ENCODE measurements at places on chromosomes 12 and 14.

DNA sequence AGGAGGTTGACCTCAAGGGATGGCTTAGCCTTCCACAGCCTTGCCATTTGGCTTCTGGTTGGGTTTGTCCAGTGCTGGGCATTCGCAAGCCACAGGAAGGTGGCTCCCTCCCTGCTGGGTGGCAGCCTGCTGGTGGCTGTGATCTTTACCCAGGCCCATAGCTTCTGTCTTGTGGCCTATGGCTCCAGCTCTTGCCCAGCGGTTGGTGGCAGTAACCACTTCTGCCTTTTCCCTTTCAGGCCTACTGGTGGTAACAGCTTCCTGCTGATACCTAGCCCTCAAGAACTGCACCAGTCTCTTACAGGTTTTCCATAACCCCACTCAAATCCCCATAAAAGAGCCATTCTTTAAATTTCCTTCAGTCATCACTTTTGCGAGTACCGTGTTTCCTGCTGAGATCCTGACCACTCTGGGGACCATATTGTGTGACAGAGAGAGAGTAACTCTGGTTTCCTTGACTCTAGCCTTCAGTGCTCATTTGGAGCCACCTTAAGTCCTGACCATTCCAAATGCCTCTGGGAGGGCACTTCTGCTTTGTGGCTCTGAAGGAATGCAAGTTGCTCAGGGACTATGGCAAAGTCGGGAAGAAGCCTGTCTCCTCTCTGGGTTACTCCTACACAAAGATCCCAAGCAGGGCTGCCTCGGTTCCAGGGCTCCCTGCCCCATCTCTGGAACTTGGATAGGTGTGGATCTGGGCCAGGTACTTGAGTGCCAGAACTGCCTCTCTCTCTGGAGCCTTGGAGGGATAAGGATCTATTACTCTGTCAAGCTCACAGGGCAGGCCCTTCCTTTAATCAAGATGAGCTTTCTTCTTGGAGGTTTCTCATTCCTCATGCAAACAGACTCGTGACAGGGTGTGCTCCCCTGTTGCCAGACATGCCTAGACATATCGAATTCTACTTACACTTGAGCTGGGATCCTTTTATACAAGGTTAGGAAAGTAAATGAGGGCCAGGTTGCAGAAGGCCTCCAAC, 2.9 kb upstream of the NYNRIN start:
- no peak for DNase-seq

DNA sequence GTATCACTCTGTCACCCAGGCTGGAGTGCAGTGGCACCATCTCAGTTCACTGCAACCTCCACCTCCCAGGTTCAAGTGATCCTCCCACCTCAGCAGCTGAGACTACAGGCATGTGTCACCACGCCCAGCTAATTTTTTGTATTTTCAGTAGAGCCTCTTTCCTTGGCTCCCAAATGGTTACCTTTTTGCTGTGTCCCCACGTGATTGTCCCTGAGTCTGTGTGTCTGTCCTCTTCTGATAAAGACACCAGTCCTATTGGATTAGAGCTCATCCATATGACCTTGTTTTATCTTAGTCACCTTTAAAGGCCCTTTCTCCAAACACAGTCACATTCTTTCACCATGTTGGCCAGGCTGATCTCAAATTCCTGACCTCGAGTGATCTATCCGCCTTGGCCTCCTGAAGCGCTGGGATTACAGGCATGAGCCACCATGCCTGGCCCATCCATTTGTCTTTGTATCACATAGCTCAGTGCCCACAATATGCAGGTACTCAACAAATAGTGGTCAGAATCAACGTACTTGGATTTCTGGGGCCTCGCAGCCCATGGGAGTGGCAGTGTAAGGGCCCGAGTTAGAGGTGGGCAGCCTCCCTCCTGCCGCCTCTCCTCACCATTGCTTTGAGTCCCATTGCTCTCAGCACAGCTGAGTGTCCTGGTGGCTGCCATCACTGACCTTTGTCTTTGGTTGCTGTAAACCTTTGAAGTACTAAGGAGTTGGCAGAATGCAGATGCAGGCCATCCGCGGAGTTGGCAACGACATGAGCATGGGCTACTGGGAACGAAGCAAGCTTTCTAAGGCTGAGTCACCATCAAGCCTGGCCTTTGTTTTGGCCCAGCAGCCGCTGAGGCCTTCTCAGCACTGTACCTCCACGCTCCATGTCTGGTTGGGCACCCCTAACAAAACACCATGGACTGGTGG, 9.3 kb downstream of the TPCN1 start:
- DNase-seq = no peak

GRCh38 chr12:2957816-2958431, 1.3 kb upstream of the TEAD4 start:
- DNase-seq = no peak

DNA sequence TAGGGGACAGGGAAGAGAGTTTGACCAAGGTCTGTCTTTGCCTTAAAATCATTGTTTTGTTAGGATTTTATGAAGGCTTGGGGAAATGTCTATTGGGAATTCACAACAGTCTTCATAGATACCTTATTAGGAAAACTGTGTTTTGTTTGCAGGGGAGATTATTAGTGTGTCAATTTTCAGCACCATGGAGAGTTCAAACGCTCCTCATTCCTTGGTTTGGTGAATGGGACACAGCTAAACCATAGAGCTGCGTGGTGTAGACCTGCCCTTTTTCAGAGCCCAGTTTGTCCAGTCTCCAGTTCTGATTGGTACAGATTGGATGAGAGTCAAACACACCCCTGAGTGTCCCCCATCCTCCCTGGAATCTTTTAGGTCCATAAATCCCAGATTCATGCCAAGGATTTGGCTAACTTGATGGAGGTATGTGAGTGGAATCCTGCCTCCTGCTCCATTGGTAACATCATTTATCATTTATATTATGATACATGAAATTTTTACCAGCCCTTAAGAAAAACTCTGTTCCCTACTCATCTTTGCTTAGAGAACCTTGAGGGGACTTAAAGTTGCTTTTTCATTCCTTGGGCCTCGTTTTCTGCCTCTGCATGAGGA, 12.0 kb downstream of the NGDN start:
- DNase-seq = peak; percentile 22

DNA sequence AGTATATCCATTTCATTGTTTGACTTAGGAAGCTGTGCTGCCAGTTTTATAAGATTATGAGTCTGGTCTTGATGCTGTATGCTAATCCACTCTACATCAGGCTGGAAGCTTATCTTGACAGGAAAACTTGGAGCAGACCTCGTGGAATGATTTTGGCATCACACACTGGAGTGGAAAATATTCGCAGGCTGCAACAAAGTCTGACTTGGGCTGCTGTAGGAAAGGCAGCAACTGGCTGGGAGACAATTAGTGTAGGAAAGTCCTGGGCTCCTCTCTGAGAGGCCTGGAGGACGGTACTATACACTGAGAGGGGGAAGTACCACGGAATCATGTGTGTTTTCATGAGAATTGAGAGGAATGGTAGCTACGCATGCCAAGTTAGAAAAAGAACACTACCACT, 383.7 kb downstream of the ETNK1 start:
- no peak for DNase-seq

DNA sequence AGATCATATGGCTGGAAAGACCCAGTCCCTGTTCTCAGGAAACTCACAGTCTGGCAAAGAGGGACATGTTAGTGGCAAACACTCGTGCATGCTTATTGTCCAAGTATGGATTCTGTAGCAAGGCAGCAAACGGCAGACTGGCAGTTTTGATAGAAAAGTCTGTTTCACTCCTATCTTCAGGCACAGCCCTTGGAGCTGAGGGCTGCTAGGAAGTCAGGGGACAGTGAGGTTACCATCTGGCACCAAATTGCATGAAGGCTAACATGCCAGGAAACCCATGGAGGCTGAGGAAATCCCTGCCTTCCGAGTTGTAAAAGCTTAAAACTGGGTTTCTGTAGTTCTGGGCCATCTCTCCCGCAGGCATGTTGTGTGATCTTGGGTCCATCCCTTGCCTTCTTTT, 32.9 kb downstream of the CALM1 start:
- no peak for DNase-seq

GRCh38 chr14:50792634-50793068, 38.3 kb downstream of the NIN start:
- DNase-seq = no peak

- no peak for DNase-seq
Observed at GRCh38 chr12:6069437-6070093, 54.9 kb downstream of the VWF start.

DNA sequence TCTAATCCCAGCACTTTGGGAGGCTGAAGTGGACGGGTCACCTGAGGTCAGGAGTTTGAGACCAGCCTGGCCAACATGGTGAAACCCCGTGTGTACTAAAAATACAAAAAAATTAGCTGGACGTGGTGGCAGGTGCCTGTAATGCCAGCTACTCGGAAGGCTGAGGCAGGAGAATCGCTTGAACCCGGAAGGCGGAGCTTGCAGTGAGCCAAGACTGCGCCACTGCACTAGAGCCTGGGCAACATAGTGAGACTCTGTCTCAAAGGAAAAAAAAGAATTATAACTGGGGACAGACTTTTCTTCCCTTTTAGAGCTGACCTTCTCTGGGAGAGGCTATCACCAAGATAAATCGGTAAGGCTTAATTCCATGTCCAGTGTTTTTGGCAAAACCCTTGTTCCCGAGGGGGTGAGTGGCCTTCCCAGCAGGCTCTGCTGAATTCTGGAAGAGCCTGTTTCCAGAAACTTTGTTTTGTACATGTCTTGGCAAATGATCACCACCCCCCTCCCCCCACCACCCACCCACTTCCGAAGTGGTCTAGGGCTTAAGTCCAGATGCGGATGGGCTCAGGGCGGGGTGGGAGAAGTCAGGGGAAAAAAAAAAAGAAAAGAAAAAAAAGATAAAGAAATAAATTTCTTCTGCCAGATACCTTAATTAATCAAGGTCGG, 32.3 kb upstream of the DEGS2 start:
- DNase-seq = no peak

DNA sequence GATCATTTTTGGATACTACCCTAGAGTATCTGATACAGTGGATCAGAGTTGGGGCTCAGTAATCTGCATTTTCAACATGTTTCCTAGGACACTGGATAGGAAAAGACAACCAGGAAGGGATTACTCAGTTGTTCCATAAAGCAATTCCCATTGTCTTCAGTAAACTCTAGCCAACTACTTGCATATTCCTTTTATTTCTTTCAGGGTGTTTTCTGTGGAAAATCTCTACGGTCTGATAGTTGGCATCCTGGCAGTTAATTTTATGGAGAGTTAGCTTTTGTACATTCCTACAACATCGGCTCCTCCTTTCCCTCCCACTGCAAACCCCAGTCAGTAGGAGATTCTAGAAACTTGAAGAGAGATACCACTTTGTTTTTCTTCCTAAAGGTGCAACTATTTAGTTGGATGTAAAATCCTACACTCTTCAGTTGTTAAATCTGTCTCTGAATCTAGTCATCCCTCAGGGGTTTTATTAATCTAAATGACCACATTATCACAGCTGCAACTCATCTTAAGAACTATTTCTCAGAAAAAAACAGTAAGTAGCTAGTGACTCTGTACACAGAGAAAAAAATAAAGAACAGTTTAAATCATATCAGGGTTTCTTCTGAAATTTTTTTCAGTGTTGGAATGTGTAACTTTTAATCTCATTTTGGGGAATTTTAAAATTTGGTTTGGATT, 103.9 kb downstream of the PDE3A start:
- no peak for DNase-seq

DNA sequence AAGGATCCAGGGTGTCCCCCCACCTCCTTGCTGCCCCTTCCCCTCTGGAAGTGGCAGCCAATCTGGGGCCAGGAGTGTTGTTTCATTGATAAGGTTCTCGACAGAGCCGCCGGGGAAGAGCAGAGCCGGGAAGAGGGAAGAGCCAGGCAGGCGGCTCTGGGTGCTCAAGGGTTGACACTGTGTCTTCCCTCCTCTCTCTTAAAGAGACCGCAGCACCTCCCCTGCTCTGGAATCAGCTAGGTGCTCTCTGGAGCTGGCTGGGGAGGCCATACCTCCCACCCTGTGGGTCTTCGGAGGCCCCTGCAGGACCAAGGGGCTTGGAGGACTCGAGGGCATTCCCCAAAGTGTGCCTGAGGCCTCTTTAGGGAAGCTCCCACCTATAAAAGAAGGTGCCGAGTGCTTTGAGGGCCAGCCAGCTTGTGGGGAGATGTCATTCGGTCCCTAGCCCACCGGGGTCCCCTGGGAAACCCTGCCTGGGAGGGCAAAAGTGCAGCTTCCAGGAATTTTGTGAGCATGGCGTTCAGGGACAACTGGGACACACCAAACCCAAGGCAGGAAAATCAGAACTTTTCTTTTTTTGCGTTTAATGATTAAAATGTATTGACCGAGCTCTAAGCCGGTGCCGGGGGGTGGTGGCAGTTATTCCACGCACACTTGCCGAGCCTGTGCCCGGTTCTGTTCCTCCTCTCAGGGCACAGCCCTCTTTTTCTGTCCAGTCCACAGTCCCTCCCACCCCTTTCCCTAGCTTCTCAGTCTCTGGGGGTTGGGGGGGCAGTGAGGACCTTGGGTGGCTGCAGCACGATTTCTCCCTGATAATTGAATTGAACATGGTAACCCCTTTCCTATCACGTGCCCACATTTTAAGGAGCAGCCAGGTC, 3.0 kb downstream of the SETD1B start:
- no peak for DNase-seq

GRCh38 chr14:57970175-57970574, 104.3 kb upstream of the SLC35F4 start:
- DNase-seq = no peak

DNA sequence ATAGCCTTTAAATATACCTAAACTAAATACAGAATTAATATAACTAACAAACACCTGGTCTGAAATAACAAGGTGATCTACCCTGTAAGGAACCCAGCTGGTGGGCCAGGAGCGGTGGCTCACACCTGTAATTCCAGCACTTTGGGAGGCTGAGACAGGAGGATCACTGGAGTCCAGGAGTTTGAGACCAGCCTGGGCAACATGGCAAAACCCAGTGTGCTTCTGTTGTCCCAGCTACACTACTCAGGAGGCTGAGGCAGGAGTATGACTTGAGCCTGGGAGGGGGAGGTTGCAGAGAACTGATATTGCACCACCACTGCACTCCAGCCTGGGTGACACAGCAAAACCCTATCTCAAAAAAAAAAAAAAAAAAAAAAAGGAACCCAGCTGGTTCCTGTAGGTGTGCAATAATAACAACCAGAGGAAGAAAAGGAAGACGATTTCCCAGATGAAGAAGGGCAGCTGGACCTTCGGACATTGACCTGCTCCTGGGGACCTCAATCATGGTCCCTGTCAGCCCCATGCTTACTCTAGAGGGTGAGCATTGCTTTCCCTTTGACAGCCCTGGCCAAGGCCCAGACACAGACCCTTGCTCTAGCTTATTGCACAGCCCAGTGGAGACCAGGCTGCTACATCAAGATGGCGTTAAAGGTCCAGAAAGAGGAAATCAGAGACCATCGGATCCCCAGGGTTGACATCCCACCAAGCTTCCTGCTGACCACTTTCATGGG, 5.4 kb downstream of the FOS start:
- no peak for DNase-seq

DNA sequence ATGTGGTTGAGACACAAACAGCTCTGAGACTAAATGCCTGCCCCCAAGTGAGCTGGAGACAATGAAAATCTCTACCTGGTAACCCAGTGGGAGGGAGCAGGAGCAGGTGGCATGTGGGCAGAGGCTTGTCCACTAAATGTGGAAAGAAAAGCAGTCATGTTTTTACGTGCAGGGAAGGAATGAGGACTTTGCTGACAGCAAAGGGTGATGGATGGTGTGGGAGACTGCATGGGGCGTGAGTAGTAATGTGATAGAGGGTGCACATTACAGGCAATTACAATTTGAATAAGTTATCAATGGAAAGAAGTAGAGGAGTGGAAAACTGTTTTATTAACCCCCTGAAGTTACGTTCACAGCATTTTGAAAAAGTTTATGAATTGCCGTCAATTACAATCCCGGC, 176.6 kb downstream of the NRXN3 start:
- DNase-seq = no peak

- no peak for DNase-seq
Observed at GRCh38 chr12:42617622-42618021, 28.1 kb upstream of the PRICKLE1 start.
